ENCODE measurements at places on chromosomes 7 and 10.

DNA sequence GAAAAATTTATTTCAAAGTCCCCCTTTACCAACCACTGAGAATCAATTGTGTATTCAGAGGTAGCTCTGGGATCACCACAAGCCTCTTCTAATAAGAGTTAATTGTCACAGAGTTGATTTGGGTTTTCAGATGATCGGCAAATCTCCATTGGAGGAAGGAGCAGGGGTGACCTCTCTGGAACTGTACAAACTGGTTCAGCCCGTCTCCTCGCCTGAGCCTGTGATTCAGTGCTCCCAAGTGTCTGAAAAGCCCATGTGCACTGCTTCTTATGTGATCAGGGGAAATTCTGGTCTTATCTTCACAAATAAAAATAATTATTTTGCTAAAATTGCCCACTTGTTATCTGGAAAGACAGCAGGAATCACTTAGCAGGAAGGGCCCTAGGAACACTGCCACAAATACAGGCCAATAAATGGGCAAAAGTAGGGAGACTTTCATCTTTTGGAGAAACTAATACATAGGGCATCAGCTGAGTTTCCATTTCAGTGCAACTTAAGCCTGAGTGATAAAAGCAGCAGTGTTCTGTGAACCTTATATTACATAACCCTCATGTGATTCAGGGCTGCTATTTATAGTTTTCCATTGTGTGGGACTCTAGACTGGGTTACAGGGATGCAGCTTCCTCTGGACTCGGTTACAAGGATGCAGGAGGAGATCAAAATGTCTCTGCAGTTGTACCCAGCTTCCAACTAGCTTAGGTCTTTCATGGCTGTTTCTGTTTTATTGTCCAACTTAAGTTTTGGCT is 32.3 kb downstream of the CDK1 start:
- no peak for DNase-seq

- DNase-seq, result no peak
Measured at GRCh38 chr10:75356484-75356883, 45.1 kb downstream of the ZNF503 start.

DNA sequence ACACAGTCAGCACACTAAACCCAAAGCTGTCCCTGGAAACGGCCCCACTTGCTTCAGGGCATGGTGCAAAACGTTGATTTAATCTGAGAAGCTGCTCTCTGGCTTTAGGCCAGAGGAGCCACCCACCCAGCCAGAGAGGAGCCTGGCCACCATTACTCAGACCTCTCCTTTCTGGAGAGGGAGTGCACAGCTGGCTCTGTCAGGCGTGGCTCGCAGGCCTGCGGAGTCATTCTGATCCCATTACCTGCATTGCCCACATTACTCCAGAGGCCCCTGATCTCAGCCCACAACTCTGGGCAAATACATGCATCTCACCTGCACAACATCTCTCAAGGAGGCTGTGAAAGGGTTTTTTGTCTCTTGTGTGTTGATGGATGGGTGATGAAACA is 370.0 kb upstream of the IGFBP3 start:
- no peak for DNase-seq

GRCh38 chr7:19403691-19404090 is 258.5 kb upstream of the FERD3L start:
- DNase-seq, result no peak

DNA sequence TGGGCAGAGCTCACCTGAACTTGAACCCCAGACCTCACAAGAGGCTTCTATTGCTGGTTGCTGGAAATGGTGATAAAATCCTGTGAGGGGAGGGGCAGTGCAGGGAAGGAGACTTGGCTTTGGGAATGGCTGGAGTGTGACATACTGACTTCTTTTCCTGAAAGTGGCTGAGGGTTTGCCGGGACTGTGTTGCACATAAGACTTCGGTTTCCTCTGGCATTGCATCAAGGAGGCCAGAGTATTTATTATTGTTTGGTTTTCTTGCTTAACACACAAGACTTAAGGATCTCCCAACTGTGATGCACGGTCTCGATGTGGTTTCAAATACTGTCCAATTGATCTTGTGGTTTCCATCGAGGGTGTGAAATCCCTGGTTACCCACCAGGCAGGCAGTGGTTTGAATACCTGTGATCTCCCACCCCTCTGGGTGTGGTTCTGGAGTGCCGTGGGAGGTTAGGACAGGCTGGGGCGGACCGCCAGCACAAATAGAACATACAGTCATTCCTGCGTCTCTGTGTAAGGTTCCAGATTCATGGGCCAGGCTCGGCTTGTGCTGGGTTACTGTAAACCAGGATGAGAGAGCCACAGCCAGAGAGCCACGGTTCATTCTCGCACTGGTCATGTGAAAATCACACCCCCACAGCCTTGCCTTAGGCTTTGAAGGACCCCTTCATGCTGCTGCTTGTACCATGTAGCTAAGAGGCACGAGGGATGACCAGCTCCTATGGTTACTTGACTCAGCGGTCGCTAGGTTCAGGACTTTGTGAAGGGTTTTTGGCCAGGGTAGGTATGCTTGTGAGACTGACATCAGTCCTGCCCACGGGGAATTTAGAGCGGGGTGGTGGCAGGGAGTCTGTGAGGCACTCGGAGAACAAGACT is 39.2 kb downstream of the WBP1L start:
- DNase-seq, result peak; percentile 81

DNA sequence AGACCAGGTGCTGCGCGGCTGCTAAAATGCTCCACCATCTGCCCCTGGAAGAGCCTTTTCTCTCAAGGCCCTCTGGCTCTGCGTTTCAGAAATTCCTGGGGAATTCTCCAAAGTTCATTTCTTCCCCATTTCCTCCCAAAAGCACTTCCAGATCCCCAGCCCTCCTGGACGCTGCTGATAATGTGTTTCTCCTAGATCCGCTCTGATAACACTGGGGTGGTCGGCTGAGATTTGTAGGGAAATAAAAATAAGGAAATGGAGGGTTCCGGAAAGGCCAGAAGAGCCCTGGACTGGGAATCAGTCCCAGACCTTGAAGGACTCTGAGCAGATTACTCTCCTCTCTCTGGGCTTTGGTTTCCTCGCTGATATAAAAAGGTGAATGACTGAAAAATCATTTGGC is 28.1 kb downstream of the COL13A1 start:
- no peak for DNase-seq
